Activated CD8-positive, alpha-beta memory T cell treated with anti-CD3 and anti-CD28 coated beads, Interleukin-2, amount 50 U/mL, for 4 hours (primary cell): ENCODE measurements at places on chromosomes 1 and 21.

GRCh38 chr1:6473156-6473555, 7.2 kb upstream of the TNFRSF25 start:
- DNase-seq = no peak

DNA sequence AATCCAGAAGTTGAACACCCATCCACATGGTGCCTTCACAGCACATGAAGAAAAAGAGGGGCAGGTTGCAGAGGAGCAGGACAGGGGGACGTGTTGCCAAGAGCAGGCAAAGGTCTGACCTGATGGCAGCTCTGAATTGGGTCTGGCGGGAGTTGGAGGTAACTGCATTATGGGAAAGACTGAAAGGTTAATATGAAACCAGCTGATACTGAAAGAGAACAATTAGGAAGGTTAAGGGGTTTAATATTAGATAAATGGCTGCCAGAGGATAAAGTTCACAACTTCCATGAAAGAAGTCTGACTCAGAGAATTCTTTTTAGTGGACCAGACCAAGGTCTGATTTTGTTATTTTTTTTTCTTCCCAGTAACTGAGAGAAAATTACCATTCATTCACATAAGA, 76.1 kb downstream of the CD58 start:
- no peak for DNase-seq

GRCh38 chr1:182301026-182301436, 90.6 kb downstream of the GLUL start:
- no peak for DNase-seq

GRCh38 chr1:221823561-221823960, 81.7 kb upstream of the DUSP10 start:
- DNase-seq = no peak

DNA sequence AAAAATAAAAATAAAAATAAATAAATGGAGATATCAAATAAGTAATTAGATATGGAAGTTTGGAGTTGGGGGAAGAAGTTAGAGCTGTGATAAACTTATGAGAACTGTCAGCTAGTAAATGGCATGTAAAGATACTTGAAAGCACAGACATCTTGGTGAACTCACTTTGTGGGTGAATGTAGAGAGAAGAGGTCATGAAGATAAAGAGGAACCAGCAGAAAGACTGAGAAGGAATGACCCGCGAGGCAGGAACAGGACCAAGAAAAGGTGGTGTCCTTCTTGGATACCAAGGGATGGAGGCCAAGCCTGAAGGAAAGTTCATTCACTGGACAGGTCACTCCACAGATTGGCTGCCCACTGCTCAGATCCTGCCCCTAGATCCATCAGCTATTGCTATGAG, 4.7 kb upstream of the CAPZB start:
- no peak for DNase-seq

DNA sequence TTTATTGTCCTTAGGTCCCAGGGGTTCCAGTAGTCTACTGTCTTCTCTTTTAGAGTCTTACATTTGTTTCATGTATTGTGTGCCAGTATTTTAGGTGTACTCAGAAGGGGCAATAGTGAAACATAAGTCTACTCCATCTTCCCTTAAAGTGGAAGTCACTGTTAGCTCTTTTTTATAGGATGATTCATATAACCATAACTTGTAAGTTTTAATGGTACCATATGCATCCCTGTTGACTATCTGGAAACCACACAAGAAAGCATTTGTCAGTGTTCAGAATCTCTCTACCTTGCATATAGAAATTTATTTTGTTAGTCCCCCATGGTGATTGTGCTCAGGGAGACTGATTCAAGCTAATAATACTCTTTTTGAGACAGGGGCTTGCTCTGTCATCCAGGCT, 149.9 kb downstream of the HS2ST1 start:
- DNase-seq = no peak

DNA sequence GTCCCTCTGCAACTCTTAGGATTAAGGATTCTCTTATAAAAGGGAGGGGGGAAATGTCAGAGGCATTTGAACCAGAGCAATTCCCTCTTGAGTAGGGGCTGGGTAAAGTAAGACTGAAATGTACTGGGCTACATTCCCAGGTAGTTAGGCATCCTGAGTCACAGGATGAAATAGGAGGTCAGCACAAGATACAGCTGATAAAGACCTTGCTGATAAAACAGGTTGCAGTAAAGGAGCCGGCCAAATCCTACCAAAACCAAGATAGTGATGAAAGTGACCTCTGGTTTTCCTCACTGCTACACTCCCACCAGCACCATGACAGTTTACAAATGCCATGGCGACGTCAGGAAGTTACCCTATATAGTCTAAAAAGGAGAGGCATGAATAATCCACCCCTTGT, 14.3 kb upstream of the COX20 start:
- no peak for DNase-seq

- DNase-seq = no peak
Observed at GRCh38 chr1:88324899-88325298, 359.2 kb upstream of the PKN2 start.

DNA sequence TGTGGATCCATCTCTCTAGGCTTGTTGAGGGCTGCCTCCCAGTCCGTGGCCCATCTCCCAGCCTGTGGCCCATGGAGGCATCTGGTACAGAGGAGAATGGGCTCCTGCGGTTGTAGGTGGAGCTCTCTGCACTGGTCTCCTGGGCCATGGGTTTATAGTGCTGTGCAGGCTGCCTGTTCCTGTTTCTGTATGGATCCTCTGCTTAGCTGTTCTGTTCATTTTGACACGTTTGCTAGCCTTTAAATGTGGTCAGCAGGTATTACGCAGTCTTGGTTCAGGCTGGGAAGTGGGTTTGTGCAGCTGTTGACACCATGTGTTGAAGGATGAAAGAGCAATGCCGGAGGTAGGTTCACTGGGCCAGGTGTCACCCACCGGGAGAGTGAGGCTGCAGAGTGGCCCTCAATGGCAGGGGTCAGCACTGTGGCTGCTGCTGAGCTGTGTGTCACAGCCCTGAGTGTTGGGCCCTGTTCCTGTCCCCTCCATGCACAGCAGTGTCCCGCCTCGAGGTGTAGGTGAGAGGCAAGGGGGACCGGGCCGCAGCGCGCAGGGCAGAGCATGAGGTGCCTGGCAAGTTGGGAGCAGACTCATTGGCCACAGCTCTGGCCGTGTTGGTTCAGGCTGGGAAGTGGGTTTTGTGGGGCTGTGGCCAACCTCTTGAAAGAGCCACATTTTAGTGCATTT, 39.0 kb downstream of the SNAP47 start:
- no peak for DNase-seq

DNA sequence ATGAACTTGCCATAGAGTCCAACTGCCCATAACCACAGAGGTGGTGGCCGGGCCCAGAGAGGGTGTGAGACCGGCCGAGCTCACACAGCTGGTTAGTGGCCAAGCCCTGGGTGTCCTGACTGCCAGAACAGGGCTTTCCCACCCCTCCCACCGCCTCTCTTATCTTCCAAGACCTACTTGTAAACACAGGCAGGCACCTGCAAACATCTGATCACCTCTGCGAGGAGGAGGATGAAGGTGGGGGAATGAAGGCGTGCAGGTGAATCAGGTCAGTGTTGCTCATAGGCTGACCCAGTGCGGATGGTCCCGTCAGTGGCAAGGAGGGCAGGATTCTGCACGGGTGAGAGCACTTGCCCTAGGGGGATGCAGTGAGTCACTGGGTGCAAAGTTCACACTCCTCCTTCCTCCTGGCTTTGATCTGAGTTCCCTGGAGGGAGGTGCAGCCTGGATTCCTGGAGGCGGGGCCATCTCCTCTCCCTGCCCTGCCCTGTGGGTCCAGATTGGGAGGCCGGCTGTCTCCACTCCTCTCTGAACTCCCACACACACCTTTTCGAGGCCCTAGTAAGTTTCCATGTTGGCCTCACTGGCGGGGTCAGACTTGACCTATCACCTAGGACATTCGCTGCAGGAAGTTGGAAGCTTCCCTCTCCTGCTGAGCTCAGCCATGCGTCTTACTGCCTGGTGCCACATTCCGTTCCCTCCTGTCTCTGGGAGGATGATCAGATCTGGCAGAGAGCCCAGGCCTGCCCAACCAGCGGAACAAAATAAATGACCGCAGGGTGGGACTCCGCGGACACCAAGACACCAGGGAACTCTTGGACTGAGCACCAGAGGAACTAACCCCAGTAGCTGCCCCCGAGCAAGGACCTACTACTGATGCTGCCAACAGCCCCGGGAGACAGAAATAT, 7.3 kb downstream of the UQCRHL start:
- no peak for DNase-seq

DNA sequence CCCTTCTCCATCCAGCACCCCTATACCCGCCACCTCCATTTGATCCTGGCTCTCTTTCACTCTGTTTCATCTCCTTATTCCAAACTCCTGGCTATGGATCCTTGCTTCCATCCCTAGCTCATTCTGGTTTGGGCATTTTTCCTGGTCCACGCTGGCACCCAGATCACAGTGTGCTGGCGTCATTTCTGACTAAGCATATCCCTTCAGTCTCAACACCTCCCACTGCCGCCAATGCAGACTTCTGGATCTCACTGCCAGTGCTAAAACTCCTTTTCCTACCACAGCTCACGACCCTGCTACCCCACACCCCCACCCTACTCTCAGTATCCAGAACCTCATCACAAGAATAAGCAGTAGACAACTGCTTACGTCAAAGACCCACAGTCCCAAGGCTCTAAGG, 16.3 kb downstream of the SEC16B start:
- DNase-seq = no peak

DNA sequence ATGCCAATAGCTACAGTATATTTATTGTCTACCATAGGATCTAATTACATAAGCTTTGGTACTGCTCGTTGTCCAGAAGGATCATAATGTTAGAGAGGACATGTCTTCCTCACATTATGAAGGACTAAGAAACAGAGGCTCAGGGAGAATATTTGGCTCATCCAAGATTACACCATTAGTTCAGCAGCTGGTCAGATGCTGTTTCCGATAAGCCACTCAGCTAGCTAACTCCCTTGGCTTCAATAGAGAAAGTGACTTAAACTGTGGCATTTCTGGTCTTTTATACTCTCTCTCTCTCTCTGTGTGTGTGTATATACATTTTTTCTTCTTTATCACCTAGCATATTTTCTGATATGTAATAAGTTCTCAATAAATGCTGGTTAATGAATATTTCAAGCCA, 70.4 kb downstream of the DDR2 start:
- DNase-seq = no peak

GRCh38 chr1:227886993-227887696, 60.6 kb downstream of the WNT9A start:
- DNase-seq = no peak

- peak; percentile 81 for DNase-seq
Observed at GRCh38 chr1:116151739-116152576, 40.8 kb downstream of the MAB21L3 start.

DNA sequence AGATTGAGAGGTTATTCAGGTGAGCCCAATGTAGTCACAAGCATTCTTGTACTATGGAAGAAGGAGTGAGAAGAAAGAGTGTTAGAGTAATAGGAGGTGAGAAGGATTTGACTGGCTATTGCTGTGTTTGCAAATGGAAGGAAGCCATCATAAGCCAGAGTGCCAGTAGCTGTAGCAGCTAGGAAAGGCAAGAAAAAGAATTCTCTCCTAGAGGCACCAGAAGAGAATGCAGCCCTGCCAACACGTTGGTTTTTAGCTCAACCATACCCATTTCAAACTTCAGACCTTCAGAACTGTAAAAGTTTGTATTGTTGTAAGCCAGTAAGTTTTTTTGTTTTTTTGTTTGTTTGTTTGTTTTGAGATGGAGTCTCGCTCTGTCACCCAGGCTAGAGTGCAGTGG, 8.9 kb upstream of the IL12RB2 start:
- DNase-seq = no peak

GRCh38 chr1:240946926-240947325, 335.0 kb upstream of the GREM2 start:
- DNase-seq = no peak

- no peak for DNase-seq
Observed at GRCh38 chr1:7636795-7637526, 134.1 kb upstream of the VAMP3 start.

DNA sequence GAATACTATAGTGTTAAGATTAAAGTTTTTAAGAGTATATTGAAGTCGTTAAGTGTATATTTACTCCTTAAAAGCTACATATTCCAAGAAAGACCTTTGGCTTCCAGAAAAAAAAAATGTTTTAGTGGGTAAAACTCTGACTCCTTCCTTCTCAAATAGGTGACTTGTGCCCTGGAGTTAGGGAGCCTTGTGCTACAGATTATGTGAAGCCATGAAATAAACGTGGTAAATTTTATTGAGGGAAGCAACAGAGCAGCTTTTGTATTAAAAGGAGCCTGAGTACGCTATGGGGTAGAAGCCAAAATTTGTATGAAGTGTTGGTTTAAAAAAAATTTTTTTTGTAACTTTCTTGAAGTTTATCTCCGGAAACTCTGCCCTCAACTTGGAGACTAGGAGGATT, 994 bp downstream of the RO60 start:
- no peak for DNase-seq

DNA sequence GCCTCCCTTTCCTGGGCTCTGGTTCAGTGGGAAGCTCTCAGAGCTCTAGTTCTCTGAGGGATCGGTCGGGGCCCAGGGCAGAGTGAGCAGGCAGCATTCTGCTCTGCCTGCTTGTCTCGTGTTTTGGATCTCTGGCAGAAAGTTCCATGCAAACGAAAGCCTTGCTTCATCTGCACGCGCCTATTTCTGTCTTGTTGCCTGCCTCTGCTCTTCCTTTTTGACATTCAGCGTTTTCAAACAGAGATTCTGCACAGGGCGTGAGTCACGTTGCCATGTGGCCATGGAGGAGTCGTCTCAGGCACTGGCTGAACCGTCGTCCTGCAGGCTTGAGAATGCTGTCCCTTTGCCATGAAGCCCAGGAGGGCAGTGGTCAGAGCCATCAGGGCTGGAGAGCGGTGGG, 20.3 kb downstream of the AJAP1 start:
- DNase-seq = no peak

GRCh38 chr1:119631433-119632102, 16.5 kb downstream of the ZNF697 start:
- no peak for DNase-seq

DNA sequence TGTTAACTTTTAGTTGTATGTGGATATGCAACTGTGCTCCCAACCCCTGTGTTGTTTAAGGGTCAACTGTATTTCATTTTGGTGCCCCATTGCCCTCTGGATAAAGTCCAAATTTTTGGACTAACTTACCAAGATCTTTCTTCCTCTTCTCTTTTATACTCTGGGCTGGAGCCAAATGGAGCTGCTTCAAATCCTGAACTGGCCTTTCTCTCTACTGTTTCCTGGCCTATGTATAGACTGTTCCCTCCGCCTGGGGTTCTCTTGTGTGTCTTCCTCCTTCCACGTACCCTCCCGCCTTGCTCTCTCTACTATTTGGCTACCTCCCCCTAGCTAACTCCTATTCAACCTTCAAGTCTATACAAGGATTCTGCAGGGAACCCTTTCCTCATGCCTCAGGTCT, 8.4 kb upstream of the CDC14A start:
- no peak for DNase-seq

- DNase-seq = no peak
Observed at GRCh38 chr1:174262349-174263241, 103.3 kb downstream of the RABGAP1L start.

DNA sequence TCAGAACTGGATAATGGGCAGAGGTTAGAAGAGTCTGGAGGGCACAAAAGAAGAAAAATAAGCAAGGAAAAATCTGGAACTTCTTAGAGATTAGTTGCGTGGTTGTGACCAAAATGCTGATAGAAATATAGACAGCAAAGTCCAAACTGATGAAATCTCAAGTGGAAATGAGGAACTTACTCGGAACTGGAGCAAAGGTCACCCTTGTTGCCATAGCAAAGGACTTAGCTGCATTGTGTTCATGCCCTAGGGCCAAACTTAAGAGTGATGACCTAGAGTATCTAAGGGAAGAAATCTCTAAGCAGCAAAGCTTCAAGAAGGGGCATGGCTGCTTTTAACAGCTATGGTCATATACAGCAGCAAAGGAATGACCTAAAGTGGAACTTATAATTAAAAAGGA, 180.0 kb downstream of the TTLL7 start:
- no peak for DNase-seq

GRCh38 chr1:20705203-20705755, 12.5 kb downstream of the KIF17 start:
- DNase-seq = no peak
